NCI-H2029 treated with DMSO at 0.1 percent for 48 hours (cell line): ENCODE measurements at places on chromosomes 5 and 9.

DNA sequence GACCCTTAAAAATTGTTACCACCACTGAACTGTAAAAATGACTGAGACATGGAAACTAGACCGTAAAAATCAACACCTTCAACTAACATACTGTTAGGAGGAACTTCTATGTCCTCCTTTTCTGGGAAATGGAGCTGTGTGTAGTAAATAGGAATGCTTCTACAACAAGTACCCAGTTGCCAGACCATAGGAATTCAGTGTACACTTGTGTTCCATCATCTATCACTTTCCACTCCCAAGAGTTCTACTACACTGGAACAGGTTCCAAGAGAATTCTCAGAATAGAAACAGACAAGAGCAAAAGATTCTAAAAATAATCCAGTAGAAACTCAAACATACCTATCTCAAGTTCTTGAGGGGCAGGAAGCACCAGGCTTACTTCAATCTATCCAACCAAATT, 23.6 kb downstream of the UBAP2 start:
- no peak for DNase-seq

DNA sequence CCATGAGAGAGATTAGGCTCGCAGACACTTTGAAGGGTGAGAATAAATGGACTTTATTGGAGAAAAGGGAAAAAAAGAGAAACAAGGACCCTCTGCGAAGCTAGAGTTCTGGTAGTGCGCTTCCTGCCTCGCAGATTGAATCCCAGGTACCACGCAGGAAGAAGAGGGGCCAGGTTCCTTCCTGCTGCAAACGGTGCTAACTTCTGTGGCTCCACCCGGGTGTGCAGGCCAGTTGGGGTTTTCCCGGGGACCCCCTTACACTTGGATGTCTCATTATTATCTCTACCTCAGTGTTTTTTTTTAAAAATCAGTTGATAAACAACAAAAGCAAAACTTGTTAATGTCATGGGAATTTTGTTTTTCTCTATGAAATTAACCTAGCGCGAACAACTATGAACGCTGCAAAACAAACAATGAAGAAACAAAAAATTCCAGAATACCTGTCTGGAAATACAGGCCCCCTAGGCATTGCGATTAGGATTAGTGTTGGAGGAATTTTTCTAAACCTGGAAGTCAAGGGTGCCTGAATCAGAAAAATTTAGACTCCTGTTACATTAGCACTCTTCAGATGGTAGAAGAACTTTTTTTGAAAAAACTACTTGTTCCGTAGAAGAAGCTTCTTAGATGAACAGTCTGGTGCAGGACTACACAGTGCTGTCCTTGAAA, 414.5 kb downstream of the MAN2A1 start:
- no peak for DNase-seq

GRCh38 chr5:159033351-159033657, 66.4 kb downstream of the EBF1 start:
- DNase-seq, result no peak

GRCh38 chr5:143008809-143009521, 238.8 kb downstream of the ARHGAP26 start:
- DNase-seq, result peak; percentile 52

GRCh38 chr5:15103130-15103529, 231.6 kb upstream of the ANKH start:
- DNase-seq, result no peak

- DNase-seq, result no peak
These were observed 78.3 kb downstream of the LIFR start for GRCh38 chr5:38478166-38478565.

GRCh38 chr5:134649163-134649835, 714 bp downstream of the SEC24A start:
- DNase-seq, result no peak

DNA sequence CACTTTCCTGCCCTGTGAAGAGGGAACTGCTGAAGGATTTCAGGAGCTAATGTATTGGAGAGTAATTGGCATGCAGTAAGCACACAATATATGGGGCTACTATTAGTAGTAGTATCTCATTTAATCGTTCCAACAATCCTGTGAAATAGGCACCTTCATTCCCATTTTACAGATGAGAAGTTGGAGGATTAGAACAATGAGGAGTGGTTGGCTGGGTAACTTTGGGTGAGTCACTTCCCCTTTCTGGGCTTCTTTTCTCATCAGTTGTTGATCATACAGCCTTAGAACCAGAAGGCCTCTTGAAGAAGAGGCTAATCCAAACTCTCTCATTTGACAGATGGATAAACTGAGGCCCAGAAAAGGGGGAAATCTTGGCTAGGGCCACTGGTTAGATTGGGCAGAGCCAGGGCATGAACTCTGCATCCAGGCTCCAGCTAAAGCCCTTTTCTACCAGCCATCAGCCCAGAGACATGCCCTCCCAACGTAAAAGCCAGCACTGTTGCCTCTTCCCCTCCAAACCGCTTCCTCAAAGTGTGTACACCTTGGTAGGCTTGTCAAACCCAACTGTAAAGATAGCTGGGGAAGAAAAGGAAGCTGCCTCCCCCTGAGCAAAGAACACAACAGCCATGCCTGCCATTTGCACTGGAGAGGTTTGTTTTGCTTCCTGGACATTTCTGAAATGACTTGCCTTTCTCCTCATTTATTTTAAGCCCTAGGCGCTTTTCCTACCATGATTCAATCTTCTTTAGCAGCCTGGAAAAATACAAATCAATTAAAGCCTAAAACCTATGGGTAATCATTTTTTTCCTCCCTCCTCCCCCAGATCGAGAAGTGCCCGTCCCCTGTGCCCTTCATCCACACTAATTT, 992 bp downstream of the SPACA9 start:
- no peak for DNase-seq

DNA sequence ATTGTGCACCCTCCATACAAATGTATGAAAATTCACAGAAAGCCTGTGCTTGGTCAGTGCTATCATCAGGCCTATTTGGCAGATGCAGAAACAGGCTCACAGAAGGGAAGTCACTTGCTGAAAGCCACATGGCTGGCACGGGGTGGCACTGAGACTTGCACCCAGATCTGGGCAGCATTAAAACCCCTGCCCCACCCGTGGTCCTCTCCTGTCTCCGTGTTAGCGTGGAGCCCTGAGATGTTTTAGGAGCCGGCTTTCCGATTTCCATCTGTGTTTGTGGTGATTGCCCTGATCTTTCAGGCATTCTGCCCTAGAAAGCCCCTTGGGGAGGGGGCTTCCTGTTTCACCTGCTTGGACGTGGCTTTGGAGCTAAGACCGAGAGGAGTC, 102.2 kb upstream of the IER5L start:
- DNase-seq, result no peak

DNA sequence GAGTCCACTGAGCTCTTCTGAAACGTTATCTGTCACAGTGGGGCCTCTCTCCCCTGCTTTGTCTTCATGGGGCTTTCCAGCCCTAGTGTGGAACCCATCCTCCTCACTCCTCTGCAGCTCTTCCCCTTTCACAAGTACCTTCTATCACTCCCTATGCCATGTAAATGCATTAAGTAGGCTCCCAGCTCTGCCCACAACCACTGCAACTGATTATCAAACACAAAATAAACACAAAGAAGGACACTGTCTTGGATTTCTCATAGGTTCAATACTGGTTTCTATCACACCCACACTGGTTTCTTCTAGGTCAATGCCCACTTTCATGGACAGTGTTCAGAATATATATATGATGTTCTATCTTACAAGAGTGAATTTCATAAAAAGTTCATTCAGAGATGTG, 139.4 kb downstream of the GNAQ start:
- no peak for DNase-seq

DNA sequence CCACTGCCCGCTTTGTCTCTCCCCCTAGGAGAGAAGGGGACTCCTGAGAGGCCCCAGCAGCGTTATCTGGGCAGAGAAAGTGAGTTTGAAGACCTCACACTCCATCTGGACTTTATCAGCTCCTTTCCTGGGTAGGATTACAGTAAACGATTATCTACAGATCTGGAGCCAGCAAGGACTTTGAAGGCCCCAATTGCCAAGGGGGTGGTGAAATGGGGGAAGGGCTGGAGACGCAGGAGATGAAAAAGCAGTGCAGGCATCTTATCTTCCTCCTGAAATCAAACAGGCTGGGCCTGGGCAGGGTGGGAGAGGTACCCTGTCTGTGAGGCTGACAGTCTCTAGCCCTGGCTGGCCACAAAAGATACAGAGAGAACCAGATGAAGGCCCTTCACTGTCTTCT, 105.8 kb upstream of the MSX2 start:
- DNase-seq, result no peak

DNA sequence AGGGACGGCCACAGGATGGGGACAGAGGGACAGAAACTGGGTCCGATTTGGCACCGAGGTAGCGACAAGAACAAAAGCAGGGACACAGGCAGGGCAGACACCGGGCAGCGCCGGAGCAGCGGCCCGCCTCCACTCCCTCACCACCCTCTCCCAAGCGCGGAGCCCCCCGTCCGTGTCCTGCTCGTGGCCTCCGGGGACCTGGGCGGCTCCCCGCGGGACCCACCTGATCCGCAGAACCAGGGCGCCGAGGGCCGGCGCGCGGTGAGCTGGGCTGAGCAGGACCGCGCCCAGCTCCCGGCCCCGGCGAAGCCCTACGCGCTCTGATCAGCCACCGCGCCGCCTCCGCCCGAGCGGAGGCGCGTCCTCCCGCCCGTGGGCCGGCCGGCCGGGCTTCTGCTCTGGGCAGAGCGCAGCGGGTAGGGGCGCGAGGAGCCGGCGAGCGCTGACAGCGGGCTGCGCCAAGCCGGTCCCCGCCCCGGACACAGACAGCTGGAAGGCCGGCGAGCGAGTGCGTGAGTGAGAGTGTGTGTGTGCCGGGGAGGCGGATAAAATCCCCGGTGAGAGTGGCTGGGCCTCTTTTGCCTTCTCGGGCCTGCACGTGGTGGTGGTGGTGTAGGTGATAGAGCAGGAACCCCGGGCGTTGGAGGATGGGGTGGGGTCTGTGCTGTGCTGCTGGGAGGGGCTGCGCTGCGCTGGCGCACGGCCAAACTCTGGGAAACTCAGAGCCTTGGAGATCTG, at the start of gene GGTA1:
TSS of gene GGTA1 (minus strand) at position 418 of the 738 bp plus-strand sequence. CDS start 31,922 bp downstream, outside the sequence.
- peak; percentile 21 for DNase-seq

- DNase-seq, result peak; percentile 57
These were observed 231.6 kb downstream of the SLF1 start for GRCh38 chr5:94849821-94850736.

DNA sequence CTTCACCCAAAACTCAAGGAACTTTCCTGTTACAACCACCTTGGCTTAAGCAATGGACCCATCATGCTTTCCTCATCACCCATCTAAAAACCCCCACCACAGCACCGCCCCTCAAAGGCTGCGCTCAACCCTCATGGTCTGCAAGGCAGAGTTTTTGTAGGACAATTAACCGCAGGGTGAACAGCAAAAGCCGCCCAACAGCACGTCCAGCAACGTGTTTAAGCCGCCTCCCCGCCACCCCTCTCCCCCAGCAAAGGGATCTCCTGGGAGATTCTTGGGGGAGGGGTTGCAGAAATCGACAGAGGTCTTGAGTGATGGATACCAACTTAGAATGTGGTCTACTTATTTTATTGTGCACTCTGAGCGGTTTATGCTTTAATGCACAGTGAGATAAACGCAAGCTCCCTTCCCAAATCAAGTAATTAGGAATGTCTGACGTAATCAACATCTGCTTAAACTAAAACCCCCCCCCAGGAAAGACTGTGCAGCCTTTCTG, 1.9 kb downstream of the ROR2 start:
- no peak for DNase-seq

DNA sequence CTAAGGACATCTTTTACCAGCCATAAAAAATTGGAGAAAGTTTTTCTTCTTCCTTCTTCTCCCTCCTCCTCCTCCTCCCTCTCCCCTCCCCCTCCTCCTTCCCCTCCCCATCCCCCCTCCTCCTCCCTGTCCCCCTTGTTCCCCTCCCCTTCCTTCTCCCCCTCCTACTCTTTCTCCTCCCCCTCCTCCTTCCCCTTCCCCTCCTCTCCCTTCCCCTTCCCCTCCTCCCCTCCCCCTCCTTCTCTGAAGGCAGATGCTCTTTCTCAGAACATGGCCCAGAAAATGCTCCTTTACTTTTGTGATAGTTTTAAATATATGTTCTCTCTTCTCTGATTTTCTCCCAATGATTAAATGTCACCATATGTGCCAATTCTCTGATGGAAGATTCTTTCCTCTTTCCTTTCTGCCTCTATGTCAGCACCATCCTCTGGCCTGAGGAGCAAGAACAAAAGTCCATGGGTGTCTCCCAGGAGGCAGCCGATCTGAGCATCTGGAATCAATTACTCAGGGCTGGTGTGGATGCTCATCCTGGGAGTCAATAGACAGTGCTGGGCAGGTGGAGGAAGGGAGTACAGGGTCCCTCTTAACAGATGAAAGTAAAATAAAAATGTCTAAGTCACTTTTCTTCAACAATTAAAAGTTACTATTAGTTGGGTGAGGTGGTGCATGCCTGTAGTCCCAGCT, 63.0 kb upstream of the GNA14 start:
- DNase-seq, result no peak

- DNase-seq, result no peak
These were observed 118.7 kb downstream of the DROSHA start for GRCh38 chr5:31413030-31413812.

DNA sequence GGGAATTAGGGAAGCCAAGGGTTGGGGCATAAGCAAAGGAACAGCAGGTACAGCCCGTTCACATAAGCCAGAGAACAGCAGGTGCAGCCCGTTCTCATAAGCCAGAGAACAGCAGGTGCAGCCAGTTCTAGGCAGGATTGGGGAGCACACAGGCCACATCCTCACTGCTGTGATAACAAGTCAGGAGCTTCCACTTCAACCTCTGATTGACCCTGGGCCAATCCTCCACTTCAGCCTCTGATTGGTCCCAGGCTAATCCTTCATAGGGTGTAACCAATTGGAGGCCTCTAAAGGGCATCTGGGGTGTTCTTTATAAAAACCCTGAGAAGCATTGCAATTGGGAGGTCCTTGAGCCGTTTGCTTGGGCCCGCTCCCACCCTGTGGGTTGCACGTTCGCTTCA, 27.5 kb downstream of the CEL start:
- DNase-seq, result no peak

DNA sequence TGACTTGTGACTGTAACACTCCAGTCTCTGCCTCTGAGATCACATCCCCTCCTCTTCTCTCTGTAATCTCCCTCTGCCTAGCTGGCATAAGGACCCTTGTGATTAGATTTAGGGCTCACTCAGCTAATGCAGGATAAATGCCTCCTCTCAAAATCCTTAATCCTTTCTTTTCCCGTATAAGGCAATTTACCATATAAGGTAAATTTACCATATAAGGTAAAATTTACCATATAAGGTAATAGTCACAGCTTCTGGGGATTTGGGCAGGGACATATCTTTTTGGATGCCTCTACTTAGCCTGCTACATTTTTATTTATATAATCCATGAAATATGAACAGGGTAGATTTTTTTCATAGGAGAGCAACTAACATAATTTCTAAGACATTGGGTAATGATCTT, 318.0 kb upstream of the PUM3 start:
- DNase-seq, result no peak

DNA sequence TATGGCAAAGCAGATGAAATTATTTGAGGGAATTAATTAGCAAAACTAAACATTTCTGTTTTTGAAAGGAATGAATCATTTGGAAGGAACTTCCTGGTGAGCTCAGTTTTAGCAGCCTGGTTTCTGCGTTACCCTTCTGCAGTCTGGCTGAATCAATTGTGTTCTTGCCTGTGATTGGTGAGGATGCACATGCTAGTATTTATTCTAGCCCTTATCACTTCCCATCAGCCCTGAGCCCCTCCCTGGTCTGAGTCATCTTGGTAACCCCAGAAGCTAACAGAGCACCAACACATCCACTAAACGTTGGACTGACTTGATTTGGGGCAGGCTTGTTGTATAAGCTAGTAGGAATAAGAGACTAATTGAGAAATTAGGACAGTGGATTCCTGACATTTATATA, 6.6 kb downstream of the TJP2 start:
- DNase-seq, result no peak

GRCh38 chr5:97418462-97418861, 235.4 kb upstream of the RIOK2 start:
- no peak for DNase-seq
